ENCODE measurements at places on chromosomes 11 and 22. TPM values are rescaled to one million over a fixed set of nuclear protein-coding genes. Genes with fewer than 3 reads are reported as not detected.

Gene FOLH1
- total RNA-seq = 0.21 TPM

Gene PRR33
- not detected for total RNA-seq

Gene NRXN2
- total RNA-seq = not detected

Gene PDHX
- total RNA-seq = 27.9 TPM

Gene SERPING1
- total RNA-seq = 2.9 TPM

Gene PRODH
- 14.7 TPM for total RNA-seq
